ENCODE measurements at places on chromosomes 6 and 20. TPM values are rescaled to one million over a fixed set of nuclear protein-coding genes. Genes with fewer than 3 reads are reported as not detected.

DNA sequence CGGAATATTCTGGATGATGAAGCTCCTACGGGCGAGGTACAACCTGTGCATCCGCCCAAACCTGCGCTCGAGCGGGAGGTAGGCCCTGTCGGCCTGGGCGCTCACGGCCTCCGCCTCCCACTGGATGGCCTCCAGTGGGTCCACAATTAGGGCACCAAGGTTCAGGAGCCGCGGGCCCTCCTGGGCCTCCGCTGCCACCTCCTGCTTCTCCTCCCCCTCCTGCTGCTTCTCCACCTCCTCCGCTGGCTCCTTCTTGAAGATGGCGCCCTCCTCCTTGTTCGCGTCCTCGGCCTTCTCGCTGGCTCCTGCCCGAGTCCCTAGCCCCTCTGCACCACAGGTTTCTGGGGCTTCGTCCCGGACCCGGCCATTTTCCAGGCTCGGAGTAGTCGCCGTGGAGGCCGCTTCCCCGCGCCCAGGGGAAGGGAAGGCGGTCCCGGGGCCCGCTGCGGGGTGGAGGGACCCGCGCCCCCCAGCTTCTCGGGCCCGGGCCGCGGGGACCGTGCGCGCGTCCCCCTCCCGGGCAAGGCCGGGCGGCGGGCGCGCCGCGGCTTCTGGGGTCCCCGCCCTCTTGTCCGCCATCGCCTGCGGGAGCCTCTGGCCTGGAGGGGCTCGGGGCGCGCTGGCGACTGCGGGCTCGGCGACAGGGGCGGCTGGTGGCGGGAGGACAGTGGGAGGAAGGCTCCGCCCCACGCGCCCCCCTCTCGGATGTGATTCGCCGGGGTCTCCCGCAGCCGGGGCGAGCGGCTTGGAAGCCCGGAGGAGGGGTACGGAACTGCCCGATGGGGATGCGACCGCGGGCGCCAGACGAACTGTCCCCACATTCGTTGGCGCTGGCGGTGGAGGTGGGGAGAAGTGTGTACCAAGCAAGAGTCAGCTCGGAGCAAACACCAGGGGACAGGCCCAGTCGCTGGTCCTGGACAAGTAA lies 17.6 kb downstream of the PLAGL2 start:
- peak; percentile 24 for DNase-seq

DNA sequence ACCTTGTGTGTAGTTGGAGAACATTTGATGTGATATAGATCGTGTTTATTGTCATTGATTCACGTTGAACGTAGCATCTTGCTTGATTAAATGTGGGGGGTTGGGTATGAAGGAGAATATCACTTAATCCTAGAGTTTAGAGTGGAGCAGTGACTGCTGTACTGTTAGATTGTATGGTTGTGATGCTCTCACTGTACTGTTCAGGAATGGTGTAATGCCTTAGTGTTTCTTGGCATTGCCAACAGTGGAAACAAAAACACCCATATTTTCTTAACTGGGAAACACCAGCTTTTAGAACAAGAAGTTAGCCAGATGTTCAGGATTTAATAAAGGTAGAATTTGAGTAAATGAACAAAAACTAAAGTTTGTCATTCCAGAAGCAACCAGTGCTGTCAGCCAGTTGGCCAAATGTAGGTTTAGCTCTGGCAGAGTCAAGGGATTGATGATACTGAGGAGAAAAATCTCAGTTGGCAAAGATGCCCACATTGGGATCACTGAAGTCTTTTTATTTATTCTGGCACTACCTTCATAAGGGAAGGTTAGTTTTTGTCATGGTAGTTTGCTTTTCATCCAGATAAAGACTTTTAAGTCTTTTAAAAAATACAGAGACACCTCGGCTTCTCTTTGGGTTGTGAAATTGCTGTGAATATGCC lies 129.9 kb downstream of the JARID2 start:
- no peak for DNase-seq

- DNase-seq, result no peak
Observed at GRCh38 chr20:5811746-5812145, 61.5 kb downstream of the SHLD1 start.

The IRF4 gene
- not detected for total RNA-seq

Data from LHCN-M2 (cell line).